ENCODE measurements at places on chromosomes 1 and 21. TPM values are rescaled to one million over a fixed set of nuclear protein-coding genes. Genes with fewer than 3 reads are reported as not detected.

FALEC gene
- 0.92 TPM for total RNA-seq

FCGR2B gene
- 0.46 TPM for total RNA-seq

SYT6 gene
- 19.1 TPM for total RNA-seq

CRNN gene
- total RNA-seq = not detected

CITED4 gene
- total RNA-seq = 3.0 TPM

SAMD11 gene
- 4.4 TPM for total RNA-seq

ENAH gene
- total RNA-seq = 85.6 TPM

CLCA1 gene
- not detected for total RNA-seq

CNR2 gene
- not detected for total RNA-seq

ARHGEF10L gene
- total RNA-seq = 29.5 TPM

RNPEP gene
- 12.2 TPM for total RNA-seq

C1orf115 gene
- 9.7 TPM for total RNA-seq

SRSF11 gene
- 130 TPM for total RNA-seq
